ENCODE measurements at places on chromosomes 1 and 21.

- DNase-seq: no peak
These were observed 38.0 kb downstream of the SPRTN start for GRCh38 chr1:231376101-231376500.

DNA sequence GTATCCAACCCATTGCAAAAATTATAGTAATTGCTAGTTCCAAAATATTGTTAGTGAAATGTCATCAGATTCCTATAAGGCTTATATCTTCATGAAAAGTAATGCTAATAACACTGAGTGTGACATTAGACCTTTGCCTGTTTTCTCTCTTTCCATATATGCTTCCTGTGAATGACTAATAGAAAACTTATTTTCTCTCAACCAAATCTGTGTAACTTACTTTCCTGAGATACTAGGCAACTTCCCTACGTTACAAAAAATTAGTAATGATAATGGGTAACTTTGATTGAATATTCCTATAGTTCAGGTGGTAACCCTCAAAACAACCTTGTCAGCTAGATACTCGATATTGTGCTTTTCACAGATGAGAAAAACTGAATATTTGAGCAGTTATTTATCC, 124.2 kb upstream of the HNRNPU start:
- no peak for DNase-seq

DNA sequence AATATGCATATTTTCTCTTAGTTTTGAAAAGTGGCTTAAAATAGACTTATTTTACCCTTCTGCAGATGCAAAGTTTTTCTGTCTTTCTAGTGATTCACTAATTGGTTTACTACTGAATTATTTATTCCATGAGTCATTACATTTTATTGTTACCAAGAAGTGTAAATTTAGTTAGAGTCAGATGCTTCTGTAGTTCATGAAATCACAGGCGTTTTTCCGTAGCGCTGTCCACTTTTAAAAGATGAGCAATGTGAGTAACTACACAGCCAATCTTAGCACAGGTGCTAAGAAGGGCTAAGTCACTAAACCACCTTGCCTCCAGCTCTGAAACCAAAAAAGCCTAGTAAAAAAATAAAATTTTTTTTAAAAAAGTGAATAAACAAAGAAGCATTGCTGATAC, 24.7 kb downstream of the RGS13 start:
- DNase-seq: no peak

DNA sequence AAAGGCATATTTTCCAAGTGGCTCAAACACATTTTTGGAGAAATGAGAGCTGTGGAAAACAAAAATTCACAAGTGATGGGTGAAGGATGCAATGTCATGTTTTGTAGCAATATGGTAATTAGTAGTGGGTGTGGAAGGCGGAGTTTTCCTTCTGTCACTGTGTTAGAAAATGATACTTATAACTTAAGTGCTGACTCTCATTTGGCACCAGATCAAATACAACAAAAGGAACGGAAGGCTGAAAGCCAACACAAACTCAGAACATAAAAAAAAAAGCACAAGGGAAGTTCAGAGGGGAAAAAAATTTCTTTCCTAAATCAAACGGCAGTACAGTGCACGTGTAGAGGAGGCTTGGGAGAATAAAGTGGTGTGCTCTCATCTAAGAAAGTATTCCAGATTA, at the start of gene TNFSF18:
TSS of gene TNFSF18 (minus strand) at position 77 of the 400 bp plus-strand sequence. CDS start at position 32, 45 bp downstream.
- DNase-seq: no peak

DNA sequence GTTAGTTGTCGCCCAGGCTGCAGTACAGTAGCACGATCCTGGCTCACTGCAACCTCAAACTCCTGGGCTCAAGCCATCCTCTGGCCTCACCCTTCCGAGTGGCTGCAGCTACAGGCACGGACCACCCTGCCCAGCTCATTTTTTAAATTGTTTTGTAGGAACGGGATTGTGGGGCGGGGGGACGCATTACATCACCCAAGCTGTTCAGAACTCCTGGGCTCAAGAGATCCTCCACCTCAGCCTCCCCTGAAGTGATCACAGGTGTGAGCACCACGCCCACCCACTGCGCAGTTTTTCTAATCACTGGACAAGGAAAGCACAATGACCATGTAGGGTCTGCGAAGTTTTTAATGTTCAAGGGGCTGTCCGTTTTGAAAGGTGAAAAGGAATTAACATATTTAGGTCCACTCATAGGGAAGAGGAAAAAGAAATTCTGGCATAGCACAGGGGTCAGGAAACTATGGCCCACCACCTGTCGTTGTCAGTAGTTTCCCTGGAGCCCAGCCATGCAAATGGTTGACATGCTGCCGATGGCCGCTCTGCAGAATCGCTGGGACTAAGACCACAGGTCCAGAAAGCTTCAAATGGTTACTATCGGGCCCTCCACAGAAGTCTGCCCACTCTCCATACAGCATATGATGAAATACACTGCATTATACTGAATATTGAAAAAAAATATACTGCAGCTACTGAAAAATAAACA, 26.0 kb downstream of the SETD4 start:
- DNase-seq: no peak

- peak; percentile 55 for DNase-seq
These were observed 35.6 kb upstream of the PUM1 start for GRCh38 chr1:31101147-31101502.

DNA sequence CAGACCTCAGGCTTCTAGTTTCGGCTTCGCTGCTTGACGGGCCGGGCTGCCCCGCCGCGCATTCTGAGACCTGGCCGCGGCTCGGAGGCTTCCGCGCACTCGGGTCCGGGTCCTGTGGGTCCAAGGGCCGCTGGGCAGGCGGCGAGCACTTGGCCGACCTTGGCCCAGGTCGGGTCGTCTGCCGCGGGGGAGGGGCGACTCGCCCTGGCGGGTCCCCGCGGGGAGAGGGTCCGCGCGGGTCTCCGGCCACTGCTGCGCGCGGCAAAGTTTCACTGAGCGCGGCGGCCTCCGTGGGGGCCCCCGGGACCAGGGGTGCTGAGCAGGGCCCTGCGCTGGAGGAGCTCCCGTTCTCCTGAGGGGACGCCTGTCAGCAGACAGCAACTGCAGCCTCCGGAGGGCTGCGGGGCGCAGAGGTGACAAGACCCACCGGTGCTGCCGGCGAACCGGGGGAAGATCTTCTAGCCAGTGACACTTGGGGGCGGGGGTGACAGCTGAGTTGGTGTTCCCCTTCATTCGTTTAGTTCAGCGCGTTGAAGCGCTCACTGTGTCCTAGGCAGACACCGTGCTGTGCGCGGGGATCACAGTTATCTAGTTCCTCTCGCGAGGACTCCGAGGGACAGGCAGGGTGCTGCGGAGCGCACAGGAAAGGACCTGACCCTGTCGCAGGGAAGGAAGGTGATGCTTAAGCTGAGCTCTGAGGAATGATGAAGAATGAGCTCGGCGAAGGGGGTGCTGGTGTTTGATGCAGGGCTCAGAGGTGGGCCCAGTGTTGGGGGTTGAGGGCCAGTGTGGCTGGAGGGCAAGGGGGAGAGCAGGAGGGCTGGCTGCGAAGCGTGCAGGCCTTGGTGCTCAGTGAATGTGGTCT, 725 bp downstream of the MTFR1L start:
- DNase-seq: no peak

DNA sequence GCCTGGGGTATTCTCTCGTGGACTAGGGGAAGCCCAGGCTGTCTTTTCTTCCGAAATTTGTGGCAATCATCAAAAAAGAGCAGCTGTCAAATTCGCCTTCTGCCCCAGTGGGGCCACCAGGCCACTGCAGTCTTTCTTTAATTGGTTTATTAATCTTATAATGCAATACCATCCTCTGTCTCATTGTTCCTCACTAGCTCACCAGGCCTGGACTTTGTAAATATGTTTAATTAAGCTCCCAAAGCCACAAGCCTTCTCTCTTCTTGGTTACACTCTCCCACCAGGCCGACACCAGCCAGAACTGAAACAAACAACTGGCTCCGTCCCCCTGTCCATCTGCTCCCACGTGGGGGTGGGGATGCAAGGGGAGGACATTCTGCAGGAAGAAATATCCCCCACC, 22.0 kb upstream of the CAMK1G start:
- no peak for DNase-seq

- DNase-seq: no peak
These were observed 32.2 kb downstream of the CLEC20A start for GRCh38 chr1:178464566-178464965.

DNA sequence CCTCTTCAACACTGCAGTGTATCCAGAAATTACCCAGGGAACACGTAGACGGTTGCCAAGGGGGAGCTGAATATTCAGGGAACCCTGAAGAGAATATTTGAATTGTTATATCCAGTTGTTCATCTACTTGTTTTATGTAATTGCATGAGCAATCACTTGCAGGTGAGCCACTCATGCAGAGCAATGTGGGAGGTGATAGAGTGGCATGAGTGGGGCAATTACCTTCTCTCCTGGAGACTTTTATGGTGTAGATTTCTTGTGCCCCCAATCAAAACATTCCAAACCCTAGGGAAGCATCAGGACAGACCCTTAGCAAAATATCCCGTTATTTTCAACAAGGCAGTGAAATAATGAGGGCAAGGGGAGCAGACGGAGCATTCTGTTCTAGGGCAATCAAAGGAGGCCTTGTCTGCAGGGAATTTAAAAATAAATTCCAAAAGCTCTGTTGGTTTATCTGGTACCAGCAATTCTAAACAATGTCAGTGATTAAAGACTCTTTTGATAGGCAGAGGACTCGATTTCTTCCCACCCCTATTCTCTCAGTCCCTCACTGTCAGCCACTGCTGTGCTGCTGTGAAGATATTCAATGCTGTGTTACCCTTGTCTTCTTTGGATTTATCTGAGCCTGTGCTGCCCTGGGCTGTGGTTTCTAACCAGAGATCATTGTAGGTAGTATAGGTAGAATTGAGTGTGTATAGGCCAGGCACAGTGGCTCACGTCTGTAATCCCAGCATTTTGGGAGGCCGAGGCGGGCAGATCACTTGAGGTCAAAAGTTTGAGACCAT, 180.2 kb upstream of the MAP1LC3C start:
- DNase-seq: no peak

GRCh38 chr21:37364722-37365121, 1.9 kb upstream of the DYRK1A start:
- no peak for DNase-seq

- no peak for DNase-seq
These were observed 7.7 kb downstream of the POU3F1 start for GRCh38 chr1:38038861-38039260.

GRCh38 chr1:181222972-181223505, 134.5 kb downstream of the IER5 start:
- no peak for DNase-seq

DNA sequence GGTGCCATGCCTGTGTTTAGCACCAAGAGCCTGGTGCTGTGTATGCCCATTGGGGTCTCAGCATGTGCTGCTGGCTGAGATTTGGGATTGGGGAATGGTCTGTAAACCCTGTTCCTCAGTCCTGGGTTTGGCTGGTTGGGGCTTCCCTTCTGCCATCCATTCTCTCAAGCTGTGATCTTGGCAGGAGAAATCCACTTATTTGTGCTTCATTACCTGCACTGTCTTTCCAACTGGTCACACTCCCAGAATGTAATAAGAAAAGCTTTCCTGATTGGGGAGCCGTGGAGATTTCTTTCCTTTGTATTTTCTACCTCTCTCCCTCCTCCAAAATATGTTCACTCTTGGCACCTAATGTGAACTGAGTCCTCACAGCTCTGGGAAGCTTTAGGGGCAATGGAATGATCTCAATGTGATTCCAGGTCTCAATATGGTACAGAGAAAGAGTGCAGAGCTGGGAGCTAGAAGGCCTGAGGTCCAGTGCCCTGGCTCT, 23.0 kb upstream of the KCNA10 start:
- no peak for DNase-seq

GRCh38 chr21:39016740-39017315, 166.4 kb downstream of the PSMG1 start:
- peak; percentile 19 for DNase-seq

DNA sequence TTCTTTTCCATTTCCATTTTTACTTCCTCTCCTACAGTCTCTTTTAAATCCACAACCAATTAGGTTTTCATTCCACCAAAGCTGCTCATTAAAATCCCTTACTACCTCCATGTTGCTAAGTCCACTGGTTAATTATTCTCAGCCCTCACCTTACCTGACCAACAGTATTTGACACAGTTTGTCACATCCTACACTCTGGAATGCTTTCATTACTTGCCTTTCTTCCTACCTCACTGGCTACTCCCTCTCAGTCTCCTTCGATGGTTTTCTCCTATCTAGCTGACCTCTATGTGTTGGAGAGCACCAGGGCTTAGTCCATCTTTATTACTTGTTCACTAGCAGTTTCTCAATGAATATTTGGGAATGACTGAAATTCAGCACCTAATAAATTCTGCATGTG, 78.6 kb downstream of the NME7 start:
- no peak for DNase-seq

DNA sequence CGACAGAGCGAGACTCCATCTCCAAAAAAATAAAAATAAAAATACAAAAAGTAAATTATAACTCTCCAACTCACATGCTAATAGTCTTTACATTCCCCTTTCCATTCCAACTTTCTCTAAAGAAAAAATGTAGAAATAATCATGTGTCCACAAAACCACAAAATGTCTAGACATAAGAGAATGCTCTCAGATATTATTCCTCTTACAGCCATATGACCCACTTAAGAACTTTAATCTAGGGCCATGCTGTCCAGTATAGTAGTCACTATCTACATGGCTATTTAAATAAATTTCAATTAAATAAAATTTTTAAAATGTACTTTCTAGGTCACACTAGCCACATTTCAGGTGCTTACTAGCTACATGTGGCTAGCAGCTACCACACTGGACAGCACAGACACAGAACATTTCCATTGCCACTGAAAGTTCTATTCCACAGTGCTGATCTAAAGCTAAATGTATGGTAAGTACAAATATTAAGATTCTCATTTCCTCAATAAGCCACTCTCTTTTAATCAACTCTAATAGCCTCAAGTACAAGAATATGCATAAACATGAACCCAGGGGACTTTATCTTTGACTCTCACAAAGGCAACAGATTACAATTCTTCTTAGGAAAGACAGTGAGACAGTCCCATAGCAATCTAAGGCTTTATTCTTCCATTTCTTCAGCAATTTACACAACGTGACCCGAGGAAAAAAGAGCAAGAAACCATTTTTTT, 138.6 kb downstream of the RERE start:
- no peak for DNase-seq

- DNase-seq: no peak
These were observed 51.0 kb upstream of the LHX8 start for GRCh38 chr1:75083223-75083622.

- DNase-seq: no peak
These were observed 566.9 kb upstream of the ZRANB2 start for GRCh38 chr1:71647513-71648300.

- DNase-seq: no peak
These were observed 668.4 kb downstream of the KCNT2 start for GRCh38 chr1:195939844-195940243.

DNA sequence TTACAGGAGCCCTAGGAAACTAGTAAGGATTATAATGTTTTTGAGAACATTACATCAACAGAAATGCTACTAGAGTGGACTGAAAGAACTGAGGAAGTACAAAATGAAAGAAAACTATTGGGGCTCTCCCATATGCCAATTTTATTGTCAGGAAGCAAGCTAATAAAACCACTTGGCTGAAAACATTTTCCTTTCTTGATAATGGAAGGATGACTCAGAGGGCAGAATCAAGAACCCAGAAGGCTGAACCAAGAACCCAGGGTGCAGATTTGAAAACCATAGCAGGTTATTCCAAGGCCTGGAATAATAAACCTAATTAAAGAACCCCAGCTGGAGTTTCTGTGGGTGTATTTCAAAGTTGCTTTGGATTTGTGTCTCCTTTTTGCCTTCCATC, 70.7 kb downstream of the RPE65 start:
- DNase-seq: no peak

- DNase-seq: peak; percentile 97
These were observed 32.3 kb upstream of the ETS2 start for GRCh38 chr21:38773099-38774061.

Measured in HFF-Myc (cell line).